Forelimb muscle (tissue), 1 donor: ENCODE measurements at places on chromosomes 4 and X. TPM values are rescaled to one million over a fixed set of nuclear protein-coding genes. Genes with fewer than 3 reads are reported as not detected.

The LEF1 gene
- polyA plus RNA-seq, result 6.7 TPM

The ABHD18 gene
- polyA plus RNA-seq, result 18.2 TPM

- DNase-seq, result no peak
Measured at GRCh38 chr4:40204507-40205258, 7.9 kb downstream of the RHOH start.

The PRR32 gene
- polyA plus RNA-seq, result 206 TPM

DNA sequence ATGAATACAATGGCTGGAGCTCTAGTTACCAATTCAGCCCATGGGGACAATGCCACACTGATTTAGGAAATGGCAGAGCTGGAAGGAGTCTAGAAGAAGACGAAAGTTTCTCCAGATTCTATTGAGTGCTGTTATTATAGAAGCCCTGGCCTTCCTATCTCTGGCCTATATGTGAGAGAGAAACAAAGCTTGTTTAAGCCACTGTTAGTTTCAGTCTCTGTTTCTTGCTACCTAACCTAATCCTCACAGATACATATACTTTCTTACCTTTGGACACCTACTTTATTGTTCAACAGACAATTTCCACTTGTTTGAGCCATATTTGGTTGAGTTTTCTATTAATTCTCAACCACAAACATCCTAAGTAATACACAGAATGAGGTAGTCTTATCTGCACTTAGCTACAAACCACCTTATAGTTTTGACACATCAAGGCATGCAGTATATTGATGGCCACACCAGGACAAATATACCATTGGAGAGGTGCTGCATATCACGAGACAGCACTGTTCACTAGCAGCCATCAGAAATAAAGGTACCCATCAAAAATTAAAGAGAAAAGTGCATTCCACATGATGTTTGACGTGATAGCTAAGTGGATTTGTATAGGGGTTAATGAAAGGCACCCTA lies 190.2 kb downstream of the SMIM20 start:
- no peak for DNase-seq

GRCh38 chr4:42732776-42733175 lies 75.9 kb upstream of the ATP8A1 start:
- DNase-seq, result no peak

DNA sequence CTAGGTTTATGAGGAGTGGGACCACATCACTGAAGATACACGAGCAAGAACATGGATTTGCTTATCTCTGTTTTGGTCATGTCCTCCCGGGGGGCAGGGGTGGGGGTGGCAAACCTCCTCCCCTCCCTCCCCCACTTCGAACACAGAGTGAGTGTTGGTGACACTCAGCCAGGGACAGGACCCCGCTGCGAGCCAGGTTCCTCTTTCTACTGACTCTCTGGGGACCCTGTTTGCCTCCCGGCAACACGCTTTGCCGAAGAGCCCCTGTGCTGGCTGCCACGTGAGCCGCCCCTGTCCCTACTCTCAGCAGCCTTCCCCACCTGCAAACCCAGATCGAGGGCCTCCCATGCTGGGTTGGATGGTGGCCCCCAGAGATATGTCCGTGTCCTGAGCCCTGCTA lies 34.7 kb downstream of the P2RY8 start:
- DNase-seq, result no peak

DNA sequence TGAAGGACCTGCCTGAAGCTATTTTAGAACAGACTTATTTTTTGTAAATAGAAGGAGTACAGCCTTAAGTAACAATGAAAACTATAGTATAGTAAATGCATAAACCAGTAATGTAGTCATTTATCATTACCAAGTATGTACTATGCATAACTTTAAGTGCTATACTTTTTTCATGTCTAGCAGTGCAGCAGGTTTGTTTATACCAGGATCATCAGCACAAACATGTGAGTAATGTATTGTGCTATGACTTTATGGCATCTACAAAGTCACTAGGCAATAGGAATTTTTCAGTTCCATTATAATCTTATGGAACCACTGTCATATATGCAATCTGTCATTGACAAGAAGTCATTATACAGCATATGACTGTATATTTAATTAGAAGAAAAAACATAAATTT lies 3.4 kb upstream of the ODAPH start:
- no peak for DNase-seq

The NXF2B gene
- polyA plus RNA-seq, result not detected

DNA sequence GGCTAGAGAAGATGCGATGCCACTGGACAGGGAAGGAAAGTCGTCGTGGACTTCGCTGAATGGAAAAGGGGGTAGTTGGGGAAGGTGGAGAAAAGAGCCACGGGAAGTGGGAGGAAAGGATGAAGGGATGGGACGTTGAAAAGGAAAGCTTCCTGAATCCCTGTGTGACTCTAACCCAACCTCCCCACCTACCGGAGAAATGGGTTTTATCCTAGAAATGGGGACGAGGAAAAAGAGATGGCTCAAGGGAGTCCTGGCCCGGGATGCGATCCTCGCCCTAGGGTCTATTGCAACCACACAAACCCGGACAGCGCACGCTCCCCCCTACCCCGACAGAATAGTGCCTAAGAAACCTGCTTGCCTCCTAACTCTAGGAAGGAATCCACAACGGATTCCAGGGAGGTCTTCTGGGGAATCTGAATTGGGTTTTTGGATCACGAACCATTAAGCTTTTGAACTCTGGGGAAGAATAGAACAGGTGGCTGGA lies 738 bp upstream of the TSPAN5 start:
- no peak for DNase-seq

GRCh38 chr4:105474099-105474518 lies 247 bp upstream of the PPA2 start:
- DNase-seq, result no peak

The TRO gene
- 128 TPM for polyA plus RNA-seq

The GATA1 gene
- 0.22 TPM for polyA plus RNA-seq

The MAGEA11 gene
- polyA plus RNA-seq, result not detected

- DNase-seq, result peak; percentile 36
Measured at GRCh38 chrX:104098151-104098808, 14.0 kb upstream of the ZCCHC18 start.

DNA sequence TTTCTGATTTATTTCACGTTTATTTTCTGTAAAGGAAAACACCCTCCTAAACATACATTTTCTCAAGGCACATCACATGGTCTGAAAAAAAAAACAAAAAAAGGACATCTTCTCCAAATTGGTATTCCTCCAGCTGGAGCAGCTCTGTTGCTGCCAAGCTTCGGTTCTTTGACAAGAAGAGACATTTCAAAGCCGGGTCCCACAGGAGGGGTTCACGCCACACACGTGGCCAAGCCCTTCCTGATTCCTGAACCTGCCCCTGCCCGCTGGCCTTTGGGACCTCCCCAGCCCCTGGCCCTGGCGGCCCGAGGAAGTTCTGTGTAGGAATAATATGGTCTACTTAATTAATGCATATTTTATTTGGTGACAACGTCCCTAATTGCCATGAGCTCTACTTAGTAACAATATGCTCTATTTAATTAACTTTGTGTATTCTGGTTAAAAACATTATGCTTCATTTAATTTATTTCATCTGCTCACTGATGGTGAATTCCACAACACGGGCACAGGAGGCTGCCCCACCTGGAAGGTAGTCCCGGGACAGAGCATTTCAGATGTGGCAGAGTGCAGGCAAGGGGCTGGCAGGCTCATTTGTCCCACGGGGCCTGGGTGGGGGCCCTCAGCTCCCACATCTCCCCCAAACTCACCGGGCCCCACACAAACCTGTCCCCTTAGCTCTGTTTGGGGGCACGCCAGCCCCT lies 5.4 kb upstream of the RGS12 start:
- no peak for DNase-seq

The PF4V1 gene
- not detected for polyA plus RNA-seq

- DNase-seq, result no peak
Measured at GRCh38 chr4:76322236-76322635, 15.7 kb downstream of the STBD1 start.

The PRAF2 gene
- 19.8 TPM for polyA plus RNA-seq

The AMER1 gene
- polyA plus RNA-seq, result 6.6 TPM

- no peak for DNase-seq
Measured at GRCh38 chr4:179755322-179755721, 2313.1 kb upstream of the AGA start.

The ZAR1 gene
- polyA plus RNA-seq, result not detected

DNA sequence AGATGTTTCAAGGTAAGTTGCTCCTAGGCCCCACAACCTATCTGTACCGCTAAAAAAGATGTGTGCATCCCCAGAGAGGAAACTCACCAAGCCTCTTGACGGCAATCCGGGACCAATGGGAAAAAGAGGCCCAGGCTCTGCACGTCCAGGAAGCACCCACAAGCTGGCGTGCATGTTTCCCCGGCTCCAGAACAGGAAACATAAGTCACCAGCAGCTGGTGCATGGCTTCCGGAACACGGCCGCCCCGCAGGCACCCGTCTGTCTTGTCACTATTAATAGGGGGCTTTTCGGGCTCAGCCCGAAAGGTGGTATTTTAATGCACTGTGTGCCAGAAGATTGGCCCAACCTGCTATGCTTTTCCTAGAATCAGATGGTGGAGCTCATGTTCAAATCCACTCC lies 22.2 kb downstream of the CRMP1 start:
- DNase-seq, result no peak

- DNase-seq, result no peak
Measured at GRCh38 chr4:24965627-24966026, 52.8 kb upstream of the CCDC149 start.

DNA sequence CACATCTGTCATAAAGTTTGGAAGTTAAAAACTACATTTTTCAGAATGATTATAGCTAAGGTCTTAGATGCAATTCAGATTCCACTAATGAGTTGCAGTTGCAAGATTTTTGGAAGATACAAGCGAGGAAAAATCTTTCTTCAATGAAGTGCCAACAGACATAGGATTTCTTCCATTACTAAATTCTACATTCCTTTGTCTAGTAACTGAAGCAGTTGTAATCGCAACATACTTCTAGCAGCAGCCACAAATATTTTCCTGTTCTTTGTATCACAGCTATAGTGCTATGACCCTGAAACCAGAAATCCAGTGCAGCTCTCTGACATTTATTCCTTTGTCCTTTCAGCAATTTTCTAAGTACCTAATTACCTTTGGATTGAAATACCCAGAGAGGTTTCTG lies 225.2 kb upstream of the SLIT2 start:
- no peak for DNase-seq

DNA sequence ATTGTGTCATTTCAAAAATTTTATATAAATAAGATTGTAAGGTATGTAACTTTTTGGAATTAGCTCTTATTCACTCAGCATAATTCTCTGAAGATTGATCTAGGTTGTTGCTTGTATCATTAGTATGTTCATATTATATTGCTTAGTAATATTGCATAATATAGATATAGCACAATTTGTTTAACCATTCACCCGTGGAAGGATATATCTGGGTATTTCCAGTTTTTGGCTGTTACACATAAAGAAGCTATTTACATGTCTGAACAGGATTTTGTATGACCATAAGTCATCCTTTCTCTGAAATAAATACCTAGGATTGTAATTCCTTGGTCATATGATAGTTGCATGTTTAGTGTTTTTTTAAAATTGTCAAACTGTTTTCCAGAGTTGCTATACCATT lies 82.5 kb downstream of the CPEB2 start:
- DNase-seq, result no peak

- DNase-seq, result no peak
Measured at GRCh38 chr4:150255610-150256224, 177.5 kb downstream of the DCLK2 start.

The WAS gene
- polyA plus RNA-seq, result 2.7 TPM

The CLIC2 gene
- polyA plus RNA-seq, result 3.6 TPM

DNA sequence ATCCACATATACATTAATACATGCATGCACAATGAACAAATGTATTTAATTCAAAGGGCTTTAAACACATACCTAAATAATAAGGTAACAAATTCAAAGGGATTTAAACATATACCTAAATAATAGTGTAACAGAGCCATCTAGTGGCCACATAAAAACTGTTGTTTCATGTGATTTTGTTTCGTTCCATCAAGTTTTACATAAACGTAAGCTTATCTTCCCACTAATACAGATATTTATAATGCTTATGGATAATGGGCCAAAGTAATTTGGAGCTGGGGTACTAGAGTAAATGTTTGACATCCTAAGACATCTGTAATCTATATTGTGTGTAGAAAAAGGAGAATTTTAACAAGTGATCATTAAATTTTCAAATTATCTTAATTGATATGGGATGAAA lies 82.3 kb downstream of the PRSS12 start:
- no peak for DNase-seq

DNA sequence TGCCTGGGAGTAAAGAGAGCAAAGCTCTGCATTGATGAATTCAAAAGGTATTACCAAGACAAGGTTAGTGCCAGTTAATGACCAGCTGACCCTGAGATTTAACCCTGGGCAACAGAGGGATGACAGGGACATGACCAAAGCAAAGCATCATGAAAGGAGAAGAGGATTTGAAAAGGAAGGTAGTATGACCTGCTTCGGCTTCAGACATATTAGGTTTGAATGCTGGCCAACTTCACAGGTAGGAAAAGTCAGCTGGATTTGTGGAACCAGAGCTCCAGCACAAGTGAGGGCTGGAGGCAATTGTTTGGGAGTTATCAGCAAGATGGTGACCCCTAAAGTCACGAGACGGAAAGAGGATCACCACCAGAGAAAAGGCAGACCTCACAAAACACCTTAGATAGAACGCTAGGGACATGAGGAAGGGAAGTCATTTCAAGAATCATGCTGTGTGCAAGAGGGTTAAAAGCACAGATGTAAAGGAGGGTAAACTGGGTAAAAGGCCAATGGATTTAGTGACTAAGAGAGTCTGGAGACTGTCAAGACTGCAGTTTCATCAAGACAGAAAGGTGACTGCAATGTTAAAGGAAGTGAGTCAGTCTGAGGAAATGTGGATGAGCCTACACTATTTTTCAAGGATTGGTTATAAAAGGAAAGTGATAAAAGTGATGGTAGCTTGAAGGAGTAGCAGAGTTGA lies 45.6 kb downstream of the SH3RF1 start:
- no peak for DNase-seq

- DNase-seq, result no peak
Measured at GRCh38 chr4:127771535-127772275, 10.4 kb upstream of the HSPA4L start.

The ADRA2C gene
- 2.1 TPM for polyA plus RNA-seq

DNA sequence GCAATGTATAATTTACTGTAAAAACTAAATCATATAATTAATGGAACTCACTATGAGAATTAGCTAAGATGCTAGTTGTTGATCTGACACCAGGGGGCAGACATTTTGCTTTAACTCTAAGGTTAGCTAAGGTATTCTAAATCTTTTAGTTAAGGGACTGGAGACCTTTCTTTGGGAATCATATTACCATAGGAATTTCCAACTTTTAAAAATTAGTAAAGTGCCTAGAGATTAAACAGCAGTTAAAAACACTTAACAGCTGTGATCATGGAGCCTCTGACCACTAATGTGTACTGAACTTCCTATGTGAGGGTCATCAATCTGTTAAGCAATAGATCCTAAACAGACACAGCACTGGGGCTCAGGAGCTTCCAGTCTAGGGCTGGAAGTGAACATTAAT lies 226.6 kb downstream of the NSUN7 start:
- DNase-seq, result no peak

GRCh38 chrX:128622296-128622695 lies 570.1 kb upstream of the ACTRT1 start:
- no peak for DNase-seq

The BCAP31 gene
- polyA plus RNA-seq, result 74.1 TPM

The RCHY1 gene
- polyA plus RNA-seq, result 22.7 TPM
